ENCODE measurements at places on chromosomes 4 and X.

- no peak for DNase-seq
These were observed 167.8 kb downstream of the PCDH10 start for GRCh38 chr4:133316909-133317308.

- DNase-seq = no peak
These were observed 10.1 kb downstream of the SEC24D start for GRCh38 chr4:118825799-118826198.

GRCh38 chr4:184315675-184316359 is 98.1 kb upstream of the ENPP6 start:
- DNase-seq = no peak

DNA sequence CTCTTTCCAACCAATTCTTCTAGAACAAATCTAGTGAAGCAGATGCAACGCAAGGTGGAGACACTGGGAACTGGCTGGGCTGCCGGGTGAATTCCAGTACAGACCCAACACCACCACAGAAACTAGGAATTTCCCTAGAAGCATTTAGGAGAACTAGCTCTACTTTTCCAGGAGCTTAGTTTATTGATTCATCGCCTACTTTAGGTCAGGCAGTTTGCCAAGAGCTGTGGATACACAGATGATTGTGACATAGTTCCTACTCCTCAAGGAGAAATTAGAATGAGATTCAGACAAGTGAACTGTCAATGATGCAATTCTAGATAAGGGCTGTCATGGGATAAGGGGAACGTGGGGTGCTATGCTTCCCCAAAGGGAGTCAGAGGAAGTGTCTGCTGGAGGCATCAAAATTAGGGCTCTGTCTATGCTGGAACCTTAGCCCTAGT is 350.0 kb downstream of the CAMK2D start:
- DNase-seq = no peak

GRCh38 chrX:71625471-71625870 is 7.2 kb upstream of the CXCR3 start:
- DNase-seq = no peak

DNA sequence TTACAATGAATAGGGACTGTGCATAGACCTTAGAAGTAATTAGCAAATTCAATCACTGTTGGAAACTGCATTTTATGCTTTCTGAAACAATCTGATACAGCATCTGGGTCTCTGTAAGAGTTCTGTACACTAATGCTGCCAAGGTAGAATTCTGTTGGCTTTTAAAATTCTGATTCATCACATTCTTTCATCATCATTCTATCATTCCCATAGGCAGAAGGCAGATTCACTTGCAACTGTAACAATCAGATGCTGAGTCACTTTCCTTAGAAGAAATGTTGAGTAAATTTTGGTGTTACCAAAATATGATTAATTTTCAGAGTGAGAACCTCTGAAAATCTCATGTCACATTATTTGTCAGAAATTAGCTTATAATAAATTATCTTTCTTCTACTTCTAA is 267.2 kb downstream of the MAPK10 start:
- no peak for DNase-seq

All from activated CD4-positive, alpha-beta T cell treated with anti-CD3 and anti-CD28 coated beads, Interleukin-2, amount 10 ng/mL, durations not matched to agents 7 days and 5 days (primary cell).